Uterus (tissue), 4 donors: ENCODE measurements at places on chromosomes 5 and 9. TPM values are rescaled to one million over a fixed set of nuclear protein-coding genes. Genes with fewer than 3 reads are reported as not detected.

DNA sequence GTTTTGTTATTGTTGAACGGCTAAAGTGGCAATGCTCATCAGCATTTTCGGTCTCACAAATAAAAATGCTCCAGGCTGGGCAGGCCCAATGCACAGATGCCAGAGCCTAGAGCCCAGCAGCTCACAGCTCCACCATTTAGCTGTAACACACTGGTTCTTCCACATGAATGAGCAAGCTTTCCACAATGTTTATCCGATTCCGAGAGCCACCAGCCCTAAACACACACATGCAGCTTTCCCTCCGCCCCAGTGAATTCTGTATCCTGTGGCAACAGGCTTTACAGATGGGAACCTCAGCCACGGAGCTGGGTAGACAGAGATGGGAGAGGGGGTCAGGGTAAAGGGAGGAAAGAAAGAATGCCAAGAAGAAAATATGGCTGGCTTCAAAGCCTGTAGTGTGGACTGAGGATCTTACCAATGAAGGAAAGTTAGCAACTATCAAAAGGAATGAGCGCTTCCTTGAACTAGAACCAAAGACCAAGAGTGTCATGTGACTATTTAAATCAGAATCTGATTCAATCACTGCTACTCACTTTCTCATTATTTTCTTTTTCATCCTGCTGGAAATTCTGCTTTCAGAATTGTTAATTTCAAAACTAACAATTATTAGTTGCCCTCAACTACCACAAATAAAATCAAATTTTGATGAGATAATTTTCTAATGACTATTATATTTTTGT lies 77.1 kb downstream of the MRPS27 start:
- H3K4me1 ChIP-seq = peaks cover 7% of the 10 kb centered on the region
- H3K36me3 ChIP-seq = no peaks in the 10 kb centered on the region
- H3K27me3 ChIP-seq = no peaks in the 10 kb centered on the region
- no peak overlapping the region for H3K27ac ChIP-seq
- H3K4me3 ChIP-seq = no peak overlapping the region
- no peak for DNase-seq

GRCh38 chr5:98771382-98772109 lies 1.9 kb upstream of the RGMB start:
- H3K27ac ChIP-seq = peak overlapping the region; percentile 78
- peak overlapping the region; percentile 43 for H3K4me3 ChIP-seq
- H3K36me3 ChIP-seq = no peaks in the 10 kb centered on the region
- H3K4me1 ChIP-seq = peaks cover 15% of the 10 kb centered on the region
- DNase-seq = peak; percentile 65
- no peaks in the 10 kb centered on the region for H3K27me3 ChIP-seq

- H3K4me3 ChIP-seq = no peak overlapping the region
- H3K36me3 ChIP-seq = no peaks in the 10 kb centered on the region
- no peaks in the 10 kb centered on the region for H3K4me1 ChIP-seq
Measured at GRCh38 chr5:54553659-54554207, 36.2 kb downstream of the SNX18 start.

DNA sequence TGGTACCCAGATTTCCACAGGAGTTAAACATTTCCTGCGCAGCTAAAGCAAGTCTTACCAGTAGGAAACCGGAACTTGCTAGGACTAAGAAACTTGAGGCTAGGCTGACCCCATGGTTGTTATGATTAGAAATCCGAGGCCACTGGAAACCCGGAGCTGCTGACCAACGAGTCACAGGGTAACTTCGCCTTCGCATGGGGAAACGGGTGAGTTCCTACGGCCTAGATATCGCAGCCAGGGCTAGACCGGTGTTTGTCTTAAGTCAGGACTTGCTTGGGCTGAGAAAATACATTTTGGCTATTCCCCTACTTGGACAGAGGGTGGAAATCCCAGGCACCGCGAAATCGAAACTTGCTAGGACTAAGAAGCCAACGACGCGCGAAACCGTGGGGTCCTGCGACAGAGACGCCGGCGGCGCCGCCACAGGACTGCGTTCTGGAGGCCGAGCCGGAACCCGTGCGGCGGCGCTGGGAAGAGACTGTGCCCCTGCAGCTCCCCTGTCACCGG lies 1.6 kb upstream of the ANXA2R start:
- peak overlapping the region; percentile 91 for H3K27ac ChIP-seq
- H3K4me3 ChIP-seq = peak overlapping the region; percentile 60
- peak; percentile 52 for DNase-seq
- H3K4me1 ChIP-seq = no peaks in the 10 kb centered on the region
- no peaks in the 10 kb centered on the region for H3K27me3 ChIP-seq

- no peaks in the 10 kb centered on the region for H3K27me3 ChIP-seq
- no peaks in the 10 kb centered on the region for H3K4me1 ChIP-seq
- no peaks in the 10 kb centered on the region for H3K36me3 ChIP-seq
- no peak for DNase-seq
Measured at GRCh38 chr9:28073270-28073669, 500.0 kb upstream of the C9orf72 start.

DNA sequence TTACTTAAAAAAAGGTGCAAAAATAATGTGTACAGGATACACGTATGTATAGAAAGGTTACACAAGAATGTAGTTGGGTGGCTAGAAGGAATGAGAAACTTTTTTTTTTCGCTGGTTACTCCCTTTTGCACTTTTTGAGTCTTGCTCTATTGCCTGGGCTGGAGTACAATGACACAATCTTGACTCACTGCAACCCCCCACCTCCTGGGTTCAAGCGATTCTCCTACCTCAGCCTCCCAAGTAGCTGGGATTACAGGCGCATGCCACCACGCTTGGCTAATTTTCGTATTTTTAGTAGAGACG lies 15.8 kb downstream of the FBXW11 start:
- H3K4me1 ChIP-seq = no peaks in the 10 kb centered on the region
- H3K27ac ChIP-seq = no peak overlapping the region
- no peak overlapping the region for H3K4me3 ChIP-seq
- DNase-seq = no peak
- no peaks in the 10 kb centered on the region for H3K27me3 ChIP-seq

- no peak overlapping the region for H3K27ac ChIP-seq
- no peak overlapping the region for H3K4me3 ChIP-seq
- H3K4me1 ChIP-seq = no peaks in the 10 kb centered on the region
- DNase-seq = no peak
- no peaks in the 10 kb centered on the region for H3K27me3 ChIP-seq
Measured at GRCh38 chr5:61549530-61549929, 217.5 kb downstream of the ZSWIM6 start.

- DNase-seq = no peak
- no peaks in the 10 kb centered on the region for H3K4me1 ChIP-seq
- no peak overlapping the region for H3K4me3 ChIP-seq
- H3K36me3 ChIP-seq = no peaks in the 10 kb centered on the region
- H3K27ac ChIP-seq = no peak overlapping the region
- no peaks in the 10 kb centered on the region for H3K27me3 ChIP-seq
Measured at GRCh38 chr5:124645396-124645795, 101.0 kb downstream of the ZNF608 start.

DNA sequence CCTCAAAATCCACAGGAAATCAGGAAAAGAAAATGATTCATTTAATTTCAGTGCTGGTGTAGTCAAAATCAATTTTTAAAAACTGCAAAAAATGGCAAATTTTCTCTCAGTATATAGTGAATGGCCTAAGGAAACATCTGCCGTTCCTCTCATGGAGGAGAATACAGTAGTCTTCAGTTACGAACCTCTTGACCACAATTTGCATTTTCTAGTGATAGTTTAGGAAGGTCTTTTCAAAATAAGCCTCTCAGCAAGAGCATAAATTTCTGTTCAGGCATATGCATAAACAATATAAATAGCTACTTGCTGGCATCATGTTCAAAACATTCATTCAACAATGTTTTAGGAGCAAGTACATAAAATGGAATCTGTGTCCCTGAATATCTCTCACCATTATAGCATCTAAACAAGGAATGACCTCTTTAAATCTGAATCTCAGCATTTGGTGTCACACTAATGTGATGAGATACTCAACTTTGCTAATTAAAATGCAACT lies 33.5 kb downstream of the HAPLN1 start:
- DNase-seq = no peak
- H3K27me3 ChIP-seq = no peaks in the 10 kb centered on the region
- H3K4me1 ChIP-seq = no peaks in the 10 kb centered on the region
- no peak overlapping the region for H3K4me3 ChIP-seq
- no peaks in the 10 kb centered on the region for H3K36me3 ChIP-seq

DNA sequence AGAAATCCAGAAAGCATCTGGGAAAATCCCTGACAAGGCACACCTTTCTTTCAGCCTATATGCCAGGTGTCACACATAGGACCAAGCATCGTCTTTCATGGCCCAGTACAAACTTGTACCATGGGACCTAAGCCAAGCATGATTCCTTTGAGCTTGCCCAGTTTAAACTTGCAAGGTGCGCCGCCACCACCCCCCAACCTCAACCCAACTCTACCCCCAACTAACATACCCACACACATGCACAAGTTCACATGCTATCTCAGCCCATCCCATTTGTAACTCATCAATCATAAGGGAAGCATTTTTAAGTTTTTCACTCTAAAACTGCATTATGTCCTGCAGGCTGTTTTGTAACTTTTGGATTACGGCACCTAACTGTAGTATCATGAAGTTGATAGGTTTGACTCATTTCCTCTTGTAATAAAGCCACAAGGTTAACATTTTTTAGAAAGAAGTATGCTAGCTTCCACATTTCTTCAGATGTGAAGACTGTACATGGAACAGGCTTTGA lies 145.9 kb upstream of the FST start:
- no peaks in the 10 kb centered on the region for H3K4me1 ChIP-seq
- no peak overlapping the region for H3K4me3 ChIP-seq
- no peaks in the 10 kb centered on the region for H3K36me3 ChIP-seq
- H3K27ac ChIP-seq = no peak overlapping the region
- no peaks in the 10 kb centered on the region for H3K27me3 ChIP-seq

CNTFR gene
- total RNA-seq = not detected
